ENCODE measurements at places on chromosomes 5 and 9.

- no peak for DNase-seq
Observed at GRCh38 chr5:9621379-9621903, 8.7 kb downstream of the TAS2R1 start.

DNA sequence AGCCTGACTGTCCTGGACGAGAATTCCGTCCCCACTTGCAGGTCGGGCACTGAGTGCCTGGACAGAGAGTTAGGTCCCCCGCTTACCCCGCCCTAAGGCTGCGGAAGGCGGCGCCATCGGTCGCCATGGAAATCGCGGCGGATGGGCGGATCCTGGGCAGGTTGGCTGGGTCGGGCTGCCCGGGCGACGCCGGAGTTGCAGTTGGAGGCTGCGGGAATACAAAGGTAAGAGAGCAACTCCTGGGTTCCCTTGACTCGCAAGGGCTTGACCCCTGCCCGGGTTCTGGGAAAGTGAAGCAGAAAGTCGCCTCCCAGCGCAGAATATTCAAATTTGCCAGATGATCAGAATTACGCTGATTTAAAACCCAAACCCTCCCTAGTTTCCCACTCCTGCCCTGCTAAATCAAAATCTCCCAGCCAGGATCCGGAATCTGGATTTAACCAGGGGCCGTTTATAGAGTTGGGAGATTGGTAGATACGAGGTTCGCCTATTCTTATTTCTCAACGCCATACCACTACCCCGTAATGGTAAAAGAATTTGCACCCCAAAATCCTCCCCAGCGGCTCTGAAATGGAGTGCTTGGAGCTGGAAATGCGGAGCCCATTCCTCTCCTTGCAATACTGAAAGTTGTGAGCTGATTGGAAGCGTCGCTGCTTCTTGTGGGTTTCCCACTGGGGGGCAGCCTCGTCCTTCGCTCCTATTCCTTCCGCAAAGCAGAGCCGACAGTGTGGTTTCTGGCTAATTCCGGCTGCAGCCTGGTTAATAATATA, 156.4 kb upstream of the RASEF start:
- peak; percentile 63 for DNase-seq

- DNase-seq = no peak
Observed at GRCh38 chr5:35963381-35963843, 25.0 kb upstream of the CAPSL start.

- DNase-seq = no peak
Observed at GRCh38 chr9:22079873-22080341, 70.8 kb upstream of the CDKN2B start.

DNA sequence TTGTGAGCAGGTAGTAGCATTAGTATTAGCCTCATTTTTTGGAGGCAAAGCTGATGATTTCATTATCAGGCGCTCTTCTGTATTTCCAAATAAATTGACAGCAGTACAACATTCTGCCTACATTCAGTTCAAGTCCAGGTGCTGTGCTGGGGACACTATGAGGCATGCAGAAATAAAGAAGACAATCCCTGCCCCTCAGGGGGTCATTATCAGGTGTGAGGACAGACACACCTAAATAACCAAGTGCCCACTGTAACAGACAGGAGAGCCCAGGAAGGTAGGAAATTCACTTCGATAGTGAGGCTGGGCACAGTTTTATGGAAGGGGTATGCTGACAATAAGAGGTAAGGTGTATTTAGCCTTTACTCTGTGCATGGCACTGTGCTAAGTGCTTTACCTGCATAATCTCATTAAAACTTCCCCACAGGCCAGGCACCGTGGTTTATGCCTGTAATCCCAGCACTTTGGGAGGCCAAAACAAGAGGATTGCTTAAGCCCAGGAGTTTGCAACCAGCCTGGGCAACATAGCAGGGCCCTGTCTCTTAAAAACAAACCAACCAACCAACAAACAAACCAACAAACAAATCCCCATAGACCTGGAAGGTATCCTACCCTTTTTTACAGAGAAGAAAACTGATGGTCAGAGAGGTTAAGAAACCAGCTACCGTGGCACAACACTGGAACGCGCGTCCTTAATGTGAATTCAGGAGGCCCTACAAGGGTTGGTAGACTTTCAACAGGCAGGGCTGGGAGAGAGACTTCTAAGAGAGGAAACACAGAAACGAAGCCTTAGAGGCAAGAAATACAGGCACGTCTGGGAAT, 17.5 kb upstream of the GPX3 start:
- no peak for DNase-seq

GRCh38 chr9:88501086-88501485, 33.9 kb upstream of the NXNL2 start:
- DNase-seq = no peak

DNA sequence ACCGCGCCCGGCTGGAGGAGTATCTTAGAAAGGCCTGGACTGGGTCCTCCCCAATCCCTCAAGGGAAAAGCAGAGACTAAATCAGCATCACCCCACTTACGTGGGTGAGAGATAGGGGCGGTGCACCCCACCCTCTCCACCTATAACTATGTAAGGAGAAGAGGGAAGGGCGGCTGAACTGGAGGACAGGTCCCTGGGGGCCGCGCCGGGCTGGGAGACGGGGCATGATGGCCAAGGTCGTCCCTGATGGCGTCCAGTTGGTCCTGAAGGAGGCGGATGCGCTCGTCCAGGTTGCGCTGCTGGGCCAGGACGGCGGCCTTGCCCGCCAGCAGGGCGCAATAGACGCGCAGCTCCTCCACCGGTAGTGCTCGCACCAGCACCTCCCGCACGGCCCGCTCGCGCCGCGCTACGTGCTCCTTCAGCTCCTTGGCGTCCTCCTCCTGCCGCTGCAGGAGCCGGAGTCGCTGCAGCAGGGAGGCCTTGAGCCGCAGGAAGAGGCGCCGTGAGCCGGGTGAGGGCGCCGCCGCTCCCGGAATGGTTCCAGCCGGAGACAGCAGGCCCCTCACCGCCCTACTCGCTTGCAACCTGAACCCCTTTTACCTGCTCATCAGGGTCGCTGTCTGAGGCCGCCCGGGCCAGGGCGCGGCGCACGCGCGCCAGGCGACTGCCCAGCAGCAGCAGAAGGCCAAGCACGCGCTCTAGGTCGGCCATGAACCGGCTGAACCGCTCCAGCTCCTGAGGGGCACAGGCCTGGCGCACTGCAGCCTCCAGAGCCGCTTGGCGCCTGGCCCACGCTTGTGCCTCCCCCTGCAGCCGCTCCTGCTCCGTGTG, 7.6 kb downstream of the SHROOM1 start:
- no peak for DNase-seq

DNA sequence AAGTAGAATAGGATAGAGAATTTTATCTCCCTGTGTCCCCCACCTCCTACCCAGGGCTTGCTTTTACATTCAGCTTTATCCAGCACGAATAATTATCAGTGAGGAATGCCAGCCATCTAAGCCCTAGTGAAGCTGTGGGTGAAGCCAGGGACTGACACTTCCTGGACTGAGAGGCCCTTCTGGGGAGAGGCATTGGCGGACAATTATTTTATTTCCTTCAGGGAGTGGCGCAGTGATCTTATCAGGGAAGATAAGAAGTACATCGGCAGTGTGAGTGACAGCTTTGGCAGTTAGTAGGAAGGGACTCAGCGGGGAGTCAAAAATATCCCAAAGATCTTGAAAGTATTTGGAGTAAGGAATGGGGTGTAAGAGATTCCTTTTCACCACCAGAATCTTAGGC, 34.9 kb upstream of the RPS23 start:
- no peak for DNase-seq

DNA sequence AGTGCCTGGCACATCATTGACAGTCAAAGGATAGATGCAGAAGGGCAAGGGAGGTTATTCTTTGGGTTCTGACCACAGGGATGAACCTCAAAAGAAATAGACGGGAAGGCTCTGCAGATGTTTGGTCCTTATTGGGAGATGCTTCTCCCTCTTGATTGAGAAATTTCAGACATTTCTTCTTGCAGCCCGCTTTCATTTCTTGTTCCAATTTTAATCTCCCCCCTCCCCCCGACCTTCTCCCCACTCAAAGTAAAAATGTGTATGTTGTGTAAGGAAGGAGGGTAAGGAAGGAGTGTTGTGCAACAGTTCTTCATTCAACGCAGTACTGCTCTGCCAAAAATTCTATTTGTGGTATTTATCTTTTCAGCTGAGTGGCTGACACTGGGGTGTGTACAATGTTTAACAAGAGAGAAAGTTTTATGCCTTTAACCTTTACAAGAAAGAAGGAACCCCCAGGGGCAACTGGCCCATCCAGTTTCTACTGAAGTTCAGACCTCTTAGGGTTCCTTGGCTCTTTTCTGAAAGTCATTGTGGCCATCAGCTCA, 46.3 kb upstream of the TNFSF15 start:
- DNase-seq = no peak

DNA sequence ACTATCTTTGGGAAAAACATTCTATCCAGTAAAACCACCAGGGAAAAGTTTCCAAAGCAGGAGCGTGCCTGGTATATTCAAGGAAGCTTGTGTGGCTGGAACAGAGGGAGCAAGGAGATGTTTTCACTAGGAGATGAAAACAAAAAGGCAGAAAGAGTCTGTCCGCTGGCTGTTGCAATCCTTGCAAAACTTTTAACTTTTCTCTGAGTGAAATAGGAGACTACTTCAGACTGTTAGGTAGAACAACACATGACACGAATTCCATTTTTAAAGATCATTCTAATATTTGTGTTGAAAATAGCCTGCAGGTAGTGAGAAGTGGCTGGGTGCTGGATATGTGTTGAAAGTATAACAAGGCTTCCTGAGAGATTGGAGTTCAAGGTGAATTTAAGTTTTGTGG, 69.5 kb downstream of the PRR16 start:
- no peak for DNase-seq

- peak; percentile 63 for DNase-seq
Observed at GRCh38 chr9:99296291-99296951, 74.3 kb downstream of the SEC61B start.

DNA sequence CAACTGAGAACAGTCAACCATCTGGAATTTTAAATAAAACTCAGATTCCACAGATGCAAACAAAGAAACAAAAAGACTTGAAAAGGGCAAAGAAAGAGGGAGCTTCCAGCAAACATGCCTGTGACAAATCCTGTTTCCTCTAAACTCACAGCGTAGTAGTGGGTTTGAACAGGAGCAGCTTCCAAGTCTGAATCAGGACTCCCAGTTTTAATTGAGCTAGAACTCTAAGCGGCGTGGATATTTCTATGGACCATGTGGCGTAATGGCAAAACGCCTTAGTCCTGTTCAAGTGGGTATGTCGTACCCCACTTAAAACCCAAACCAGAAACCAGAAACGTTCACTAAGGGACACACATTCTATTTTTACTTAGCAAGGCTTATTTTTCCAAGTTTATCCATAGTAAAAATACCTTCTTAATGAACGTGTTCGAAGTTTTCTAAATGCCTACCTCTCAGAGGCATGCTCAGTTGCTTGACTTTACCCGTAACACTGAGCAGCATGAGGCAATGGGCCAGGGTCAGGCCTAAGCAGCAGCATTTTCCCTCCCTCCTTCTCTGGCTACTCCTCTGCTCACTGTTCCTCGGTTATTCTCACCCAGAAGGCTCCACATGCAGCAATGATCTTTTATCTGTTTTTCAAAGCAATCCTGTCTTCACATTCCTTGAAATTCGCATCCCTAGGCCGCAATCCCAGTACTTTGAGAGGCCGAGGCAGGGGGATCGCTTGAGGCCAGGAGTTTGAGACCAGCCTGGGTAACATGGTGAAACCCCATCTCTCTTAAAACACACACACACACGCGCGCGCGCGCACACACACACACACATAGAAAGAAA, 77.9 kb downstream of the FNBP1 start:
- DNase-seq = no peak

- DNase-seq = no peak
Observed at GRCh38 chr9:90966480-90967144, 165.0 kb downstream of the SYK start.

DNA sequence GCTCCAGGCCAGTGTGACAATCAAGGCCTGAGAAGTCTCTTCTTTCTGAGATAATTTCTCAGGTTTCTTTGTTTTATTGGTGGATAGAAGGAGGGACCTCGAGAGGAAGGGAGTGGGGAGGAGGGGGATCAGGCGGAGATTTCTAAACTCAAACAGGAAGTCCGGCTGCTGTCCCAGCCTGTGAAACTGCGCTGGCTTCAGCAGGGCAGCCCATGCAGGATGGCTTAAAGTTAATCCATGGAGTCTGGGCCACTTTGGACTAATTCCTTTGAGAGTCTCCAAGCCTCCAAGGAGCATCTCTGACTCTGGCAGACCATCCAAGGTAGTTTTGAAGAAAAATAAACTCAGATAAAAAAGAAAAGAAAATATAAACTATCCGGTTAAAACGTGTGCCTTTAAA, 378.5 kb downstream of the MLLT3 start:
- no peak for DNase-seq

DNA sequence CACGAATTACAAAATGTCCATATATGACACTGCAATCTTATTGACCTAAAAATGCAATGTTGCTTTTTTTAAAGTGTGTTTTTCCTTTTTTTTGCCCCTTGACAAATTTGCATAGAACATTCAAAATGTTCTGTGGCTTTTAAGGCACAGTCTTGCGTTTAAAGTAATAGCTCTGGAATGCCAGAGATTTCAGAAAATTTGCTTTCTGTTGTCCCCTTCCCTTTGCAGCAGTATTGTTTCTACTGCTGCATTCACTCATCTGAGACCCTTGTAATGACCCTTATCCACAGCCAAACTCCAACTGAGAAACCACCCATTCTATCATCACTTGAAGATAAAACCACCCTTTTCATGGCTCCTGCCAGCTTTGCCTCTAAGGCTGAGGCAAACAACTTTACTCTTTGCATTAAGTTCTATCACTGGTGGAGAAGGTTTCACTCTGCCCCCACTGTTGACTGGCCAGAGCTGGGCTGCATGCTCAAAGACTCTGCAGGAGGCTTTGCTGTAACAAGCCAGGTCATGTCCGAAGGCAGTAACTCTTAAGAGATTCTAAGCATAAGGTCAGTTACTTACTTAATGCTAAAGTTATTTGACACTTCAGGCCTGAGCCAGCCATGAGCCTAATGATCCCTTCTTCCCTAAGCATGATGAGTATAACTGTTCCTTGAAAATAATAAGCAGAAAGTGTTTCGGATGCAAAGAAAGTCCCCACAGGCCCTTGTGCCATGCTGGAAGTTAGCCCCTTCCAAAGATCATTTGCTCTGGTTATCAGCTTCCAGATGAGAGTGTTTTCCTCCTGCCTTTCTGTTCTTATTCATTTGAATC, 101.9 kb downstream of the CD180 start:
- DNase-seq = no peak

GRCh38 chr5:123708074-123708806, 196.3 kb downstream of the CSNK1G3 start:
- DNase-seq = no peak

DNA sequence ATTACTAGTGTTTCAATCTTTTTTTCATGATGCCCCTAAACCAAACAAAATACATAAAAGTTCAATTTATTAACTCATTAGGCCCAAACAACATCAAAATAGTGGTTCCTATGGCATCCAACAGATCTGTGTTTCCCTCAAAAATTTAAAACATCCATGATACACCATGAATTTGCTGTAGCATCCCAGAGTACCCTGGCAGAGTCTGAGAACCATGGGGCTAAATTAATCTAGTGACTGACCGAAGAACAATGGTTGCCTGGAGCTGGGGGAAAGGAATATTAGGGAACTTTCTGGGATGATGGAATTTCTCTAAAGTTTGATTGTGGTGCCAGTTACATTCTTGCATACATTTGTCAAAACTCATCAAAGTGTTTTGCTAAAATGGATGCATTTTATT, 79.5 kb upstream of the TRIO start:
- DNase-seq = no peak

Data from NCI-H1417 treated with DMSO at 0.1 percent for 48 hours (cell line).